ENCODE measurements at places on chromosomes 2 and 18.

DNA sequence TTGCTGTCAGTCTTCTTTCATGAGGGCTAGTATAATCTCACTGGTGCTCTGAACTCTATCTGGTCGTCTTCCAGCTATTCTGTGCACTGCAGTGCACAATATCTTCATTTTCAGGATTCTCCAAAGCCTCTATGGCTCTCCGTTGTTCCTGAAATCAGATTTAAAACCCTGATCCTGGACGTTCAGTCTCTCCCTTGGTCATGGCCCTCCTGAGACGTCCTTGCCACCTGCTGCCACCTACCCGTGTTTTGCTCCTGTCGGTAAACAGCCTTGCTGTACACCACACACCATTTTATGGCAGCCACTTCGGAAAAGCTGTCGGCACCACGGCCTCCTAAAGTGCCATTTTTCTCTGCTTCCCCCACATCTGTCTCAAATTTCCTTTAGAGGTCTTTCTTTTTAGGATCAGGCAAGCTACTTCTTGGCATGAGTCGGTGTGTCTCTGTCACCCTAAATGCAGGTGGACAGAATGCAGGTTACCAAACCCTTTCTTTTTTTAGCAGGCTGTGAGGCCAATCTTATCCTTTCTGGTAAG is 170.0 kb downstream of the HRH4 start:
- DNase-seq = no peak

GRCh38 chr2:219469186-219469724 is 29.4 kb upstream of the GMPPA start:
- no peak for DNase-seq

DNA sequence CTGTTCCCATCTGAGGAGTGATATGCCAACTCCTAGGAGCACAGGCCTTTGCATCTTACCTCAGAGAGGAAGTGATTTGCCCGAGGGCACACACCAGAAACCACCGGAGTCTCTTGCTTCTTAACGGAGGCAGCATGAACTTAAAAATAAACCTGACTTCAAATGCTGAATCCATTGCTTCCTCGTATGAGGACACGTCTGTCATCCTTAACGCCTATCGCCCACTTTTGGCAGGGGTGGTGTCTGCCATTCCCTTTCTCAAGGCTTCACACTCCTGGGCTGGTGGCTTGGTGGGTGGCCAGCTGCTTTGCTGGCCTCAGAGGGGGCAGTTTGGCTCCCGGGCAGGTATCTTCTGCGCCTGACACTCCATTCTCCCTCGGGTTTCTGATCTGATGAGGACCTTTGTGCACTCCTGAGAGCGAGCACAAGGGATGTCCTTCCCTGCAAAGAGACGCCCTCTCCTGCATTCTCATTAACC is 1.1 kb upstream of the PREB start:
- no peak for DNase-seq

DNA sequence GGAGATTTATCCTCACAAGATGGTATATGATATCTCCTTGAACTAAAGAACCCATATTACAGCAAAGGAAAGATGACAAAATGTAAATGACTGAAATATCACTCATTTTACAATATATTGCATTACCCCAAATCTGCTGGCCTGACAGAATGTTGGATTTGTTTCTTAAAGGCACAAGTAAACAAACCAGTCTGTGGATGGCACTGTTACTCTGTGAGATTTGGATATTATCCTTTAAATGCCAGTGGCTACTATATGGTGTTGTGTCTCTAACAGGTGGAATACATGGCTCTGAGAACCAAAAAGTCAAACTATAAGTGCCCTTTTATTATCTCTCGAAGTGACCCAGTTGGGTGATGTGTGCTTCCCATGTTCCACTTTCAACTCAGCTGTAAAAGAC is 125.7 kb downstream of the PDE1A start:
- DNase-seq = no peak

- DNase-seq = no peak
Measured at GRCh38 chr2:122063716-122064115, 308.3 kb downstream of the TSN start.

- no peak for DNase-seq
Measured at GRCh38 chr2:209864716-209865295, 93.2 kb downstream of the UNC80 start.

DNA sequence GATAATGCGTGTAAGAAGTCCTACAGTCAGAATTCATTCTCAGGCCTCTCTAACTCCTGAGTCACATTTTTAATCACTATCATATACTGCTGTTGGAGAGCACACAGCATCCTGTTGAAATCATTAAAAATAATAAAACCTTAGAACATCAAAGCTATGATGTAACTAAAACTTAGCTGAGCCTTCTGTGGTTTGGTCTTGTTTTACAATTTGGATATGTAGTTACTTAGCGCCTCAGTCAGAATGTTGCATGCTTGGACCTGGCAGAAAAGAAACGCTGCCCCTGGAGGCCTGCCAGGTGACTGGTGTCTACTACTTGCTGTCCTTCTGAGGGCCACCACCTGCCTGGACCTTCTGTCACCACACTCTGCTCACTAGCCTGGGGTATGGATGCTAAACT is 261.1 kb upstream of the RASGRP3 start:
- no peak for DNase-seq

DNA sequence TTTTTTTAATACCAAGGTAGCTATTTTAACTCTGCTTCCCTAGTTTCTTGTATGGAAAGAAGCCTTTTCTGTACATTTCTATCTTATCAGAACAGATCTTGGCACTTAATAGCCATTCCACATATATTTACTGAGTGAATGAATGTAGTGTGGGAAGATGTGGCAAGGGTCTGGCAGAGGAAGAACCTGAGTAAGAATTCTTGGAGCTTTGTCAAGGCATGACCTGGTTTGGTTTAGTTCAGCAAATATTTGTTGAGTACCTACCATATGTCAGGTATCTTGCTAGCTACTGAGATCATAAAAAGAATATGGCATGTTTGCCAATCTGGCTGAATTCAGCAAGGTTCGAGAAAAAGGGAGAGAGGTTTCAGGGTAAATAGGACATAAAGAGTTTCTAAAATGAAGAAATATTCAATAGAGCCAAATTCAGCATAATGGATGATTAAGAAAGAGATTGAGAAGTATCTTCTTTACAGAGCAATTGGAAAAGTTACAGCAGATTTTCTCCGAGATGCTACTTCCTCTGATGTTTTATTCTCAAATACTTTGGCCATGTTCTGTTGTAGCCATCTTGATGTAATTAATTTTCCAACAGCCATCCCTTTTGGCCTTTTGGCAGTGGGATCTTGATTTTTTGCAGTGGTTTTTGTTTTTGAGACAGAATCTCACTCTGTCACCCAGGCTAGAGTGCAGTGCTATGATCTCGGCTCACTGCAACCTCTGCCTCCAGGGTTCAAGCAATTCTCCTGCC is 21.7 kb upstream of the MEP1B start:
- no peak for DNase-seq

DNA sequence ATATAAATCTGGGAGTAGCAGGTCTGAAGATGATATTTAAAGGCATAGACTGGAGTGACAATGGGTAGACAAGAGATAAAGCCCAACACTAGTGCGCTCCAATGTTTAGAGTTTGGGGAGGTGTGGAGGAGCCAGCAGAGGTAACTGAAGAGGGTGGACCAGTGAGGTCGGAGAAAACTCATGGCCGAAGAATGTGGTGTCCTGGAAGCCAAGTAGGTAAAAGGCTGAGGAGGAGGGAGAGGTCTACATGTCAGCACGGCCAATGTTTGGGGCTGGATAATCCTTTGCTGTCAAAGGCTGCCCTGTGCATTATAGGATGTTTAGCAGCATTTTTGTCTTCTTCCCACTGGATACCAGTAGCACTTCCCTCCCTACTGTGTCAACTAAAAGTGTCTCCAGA is 78.8 kb upstream of the KCNE4 start:
- no peak for DNase-seq

- DNase-seq = no peak
Measured at GRCh38 chr2:37560241-37560848, 111.1 kb downstream of the CDC42EP3 start.

DNA sequence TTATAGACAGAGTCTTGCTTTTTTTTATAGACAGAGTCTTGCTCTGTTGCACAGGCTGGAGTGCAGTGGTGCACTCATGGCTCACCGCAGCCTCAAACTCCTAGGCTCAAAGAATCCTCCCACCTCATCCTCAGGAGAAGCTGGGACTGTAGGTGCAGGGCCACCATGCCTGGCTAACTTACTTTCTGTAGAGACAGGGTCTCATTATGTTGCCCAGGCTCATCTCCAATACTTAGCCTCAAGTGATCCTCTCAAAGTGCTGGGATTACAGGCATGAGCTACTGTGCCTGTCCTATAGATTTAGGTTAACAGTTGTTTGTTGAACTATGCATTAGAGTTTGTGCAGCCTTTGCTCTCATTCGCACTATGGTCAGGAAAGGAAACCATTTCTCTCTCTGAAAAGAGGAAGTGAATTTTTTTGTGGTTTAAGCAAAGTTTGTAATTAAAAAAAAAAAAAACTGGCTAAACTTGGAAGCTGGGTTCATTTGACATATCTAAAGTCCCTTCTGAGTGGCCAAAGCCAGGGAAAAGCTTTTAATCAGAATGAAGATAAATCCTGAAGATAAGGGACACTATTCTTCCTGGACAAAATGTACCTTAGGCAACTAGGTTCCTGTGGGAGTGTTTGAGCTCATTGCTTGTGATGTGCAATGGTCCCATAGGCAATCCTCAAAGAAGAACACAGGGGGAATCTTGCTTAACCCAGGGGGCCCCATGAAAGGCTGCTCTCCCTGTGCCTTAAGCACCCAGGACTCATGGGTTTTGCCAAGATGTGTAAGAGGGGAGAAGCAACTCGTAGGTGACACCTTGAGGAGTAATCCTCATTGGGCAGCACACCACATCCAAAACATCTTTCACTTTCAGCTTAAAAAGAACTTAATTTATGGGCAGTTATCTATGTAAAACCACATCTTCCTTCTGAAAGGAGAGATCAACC is 201.7 kb downstream of the MREG start:
- DNase-seq = no peak

- no peak for DNase-seq
Measured at GRCh38 chr18:61394983-61395382, 61.8 kb downstream of the CDH20 start.
